Activated CD4-positive, alpha-beta T cell treated with anti-CD3 and anti-CD28 coated beads, Interleukin-2, Interleukin-6, amounts not matched to agents 100 ng/mL and 50 ng/mL, durations not matched to agents 16 hours and 8 hours (primary cell): ENCODE measurements at places on chromosomes 11 and 22.

GRCh38 chr11:108617055-108617454, 23.5 kb upstream of the EXPH5 start:
- no peak for DNase-seq

- DNase-seq: no peak
These were observed 1.6 kb upstream of the ACCSL start for GRCh38 chr11:44046182-44046581.

DNA sequence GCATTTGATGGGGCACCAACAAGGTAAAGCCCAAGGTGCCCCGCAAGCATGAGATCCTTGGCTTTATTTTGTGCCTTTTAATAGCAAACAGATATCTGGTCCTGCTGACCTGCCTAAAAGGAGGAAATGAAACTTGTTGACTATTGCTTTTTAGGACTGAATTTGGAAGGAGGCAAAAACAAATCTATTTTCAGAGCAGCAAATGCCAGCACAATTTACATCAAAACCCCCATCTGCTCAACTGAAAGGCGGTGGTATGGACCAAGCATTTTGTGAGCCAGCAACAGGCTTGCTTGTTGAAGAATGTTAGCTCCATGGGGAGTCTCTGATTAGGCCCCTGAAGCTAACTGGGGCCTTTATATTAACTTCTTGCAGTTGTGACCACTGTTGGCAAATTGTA, 192.6 kb upstream of the E2F8 start:
- no peak for DNase-seq

GRCh38 chr22:45788522-45788921, 116.9 kb downstream of the ATXN10 start:
- DNase-seq: no peak

DNA sequence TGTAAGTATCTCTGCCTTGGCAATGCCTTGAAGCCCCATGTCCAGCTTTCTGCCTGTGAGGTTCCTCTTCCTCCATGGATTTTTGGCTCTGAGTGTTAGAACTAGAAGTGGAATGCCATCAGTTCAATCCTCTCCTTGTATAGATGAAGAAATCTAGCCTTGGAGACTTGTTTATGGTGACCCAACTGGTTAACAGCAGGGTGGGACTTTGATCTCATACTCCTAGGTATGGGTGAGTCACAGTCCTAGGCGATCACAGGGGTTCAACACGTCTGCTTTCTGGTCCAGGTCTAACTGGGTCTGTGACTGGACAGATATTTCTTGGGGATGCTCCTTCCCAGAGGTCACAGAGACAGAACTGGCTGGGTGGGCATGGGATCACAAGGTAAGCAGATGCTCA, 9.2 kb upstream of the MTFP1 start:
- DNase-seq: no peak

DNA sequence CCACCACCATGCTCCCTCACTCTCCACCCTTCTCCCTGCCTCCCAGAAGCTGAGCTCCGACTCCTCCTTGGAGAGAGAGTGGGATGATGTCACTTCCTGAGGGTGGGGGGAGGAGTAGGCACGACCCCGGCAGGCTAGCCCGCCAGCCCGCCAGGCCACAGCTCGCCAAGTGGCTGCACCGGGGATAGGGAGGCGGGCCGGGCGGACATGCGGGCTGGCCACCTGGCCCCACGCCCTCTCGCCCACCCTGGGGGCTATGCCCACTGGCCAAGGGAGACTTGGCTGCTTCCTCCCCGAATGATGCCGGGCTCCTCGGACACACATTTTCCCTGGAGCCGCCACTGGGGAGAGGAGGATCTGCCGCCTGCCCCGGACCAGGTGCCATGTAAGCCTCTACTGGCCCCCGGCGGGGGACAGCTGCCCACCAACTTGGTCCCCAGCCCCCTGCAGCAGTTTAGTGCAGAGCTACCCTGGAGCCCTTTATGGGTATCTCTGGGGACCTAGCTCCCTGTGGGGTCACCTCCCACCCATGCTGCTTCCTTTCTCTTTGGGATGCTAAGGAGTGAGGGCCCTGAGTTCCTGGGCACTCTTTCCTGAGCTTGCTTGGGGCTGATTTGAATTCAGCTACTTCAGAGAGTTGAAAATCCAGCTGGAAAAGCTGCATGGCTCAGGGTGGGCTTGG, 33.7 kb upstream of the MYRF start:
- DNase-seq: no peak

- no peak for DNase-seq
These were observed 47.0 kb downstream of the GAB2 start for GRCh38 chr11:78370406-78371172.

DNA sequence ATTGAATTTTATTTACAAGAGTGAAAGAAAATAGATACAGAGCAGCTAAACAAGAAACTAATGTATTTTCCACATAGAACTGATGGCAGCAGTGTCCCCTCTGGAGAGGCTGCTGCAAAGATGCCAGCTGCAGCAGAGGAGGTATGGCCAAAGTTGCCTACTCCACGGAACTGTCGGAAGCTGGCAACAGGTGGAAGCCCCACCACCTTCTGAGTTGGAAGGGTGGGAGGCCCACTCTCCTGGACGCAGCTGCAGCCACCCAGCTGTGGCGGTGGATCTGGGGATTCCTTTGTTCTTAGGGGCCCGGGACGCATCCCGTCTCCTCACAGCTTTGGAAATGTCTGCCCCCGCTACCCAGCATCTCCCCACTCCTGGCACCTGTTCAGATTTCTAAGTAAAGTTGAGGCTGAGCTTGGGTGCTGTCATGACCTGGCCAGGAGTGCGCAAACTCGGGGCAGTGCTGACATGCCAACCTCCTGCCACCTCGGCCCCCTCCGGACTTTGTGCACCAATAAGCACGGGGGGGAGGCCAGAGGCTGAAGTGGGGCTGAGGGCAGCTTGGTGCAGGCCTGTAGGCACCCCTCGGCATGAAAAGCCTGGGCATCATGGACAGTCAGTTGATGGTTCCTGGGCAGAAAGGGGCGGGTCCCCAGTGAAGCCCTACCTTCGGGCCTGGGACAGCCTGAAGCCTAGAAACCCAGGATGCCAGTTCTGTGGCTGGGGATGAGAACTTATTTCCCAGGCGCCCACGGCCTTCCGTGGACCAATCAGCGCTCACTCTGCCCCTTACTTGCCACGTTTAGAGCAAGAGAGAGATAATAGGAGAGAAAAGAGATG, 1071.4 kb downstream of the JRKL start:
- DNase-seq: no peak

- DNase-seq: no peak
These were observed 38.6 kb downstream of the GGTLC2 start for GRCh38 chr22:22682807-22683667.

DNA sequence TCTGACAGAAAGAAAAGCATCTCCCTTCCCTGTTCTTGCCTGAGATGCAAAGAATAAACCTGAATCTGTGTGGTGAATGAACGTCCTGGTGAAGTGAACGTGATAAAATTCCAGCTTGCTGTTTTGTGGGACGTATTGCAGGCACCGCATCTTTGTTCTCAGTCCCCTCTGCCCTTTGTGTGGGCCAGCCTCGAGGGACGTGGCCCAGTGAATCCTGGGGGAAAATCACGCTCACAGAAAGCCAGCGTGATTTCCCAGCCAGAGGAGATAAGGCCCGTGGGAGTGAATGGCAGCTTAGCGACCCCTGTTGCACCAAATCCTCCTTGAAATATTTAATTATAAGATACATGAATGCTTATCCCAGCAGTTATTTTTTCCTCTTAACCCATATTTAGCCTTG, 129.1 kb downstream of the COMMD9 start:
- DNase-seq: no peak

DNA sequence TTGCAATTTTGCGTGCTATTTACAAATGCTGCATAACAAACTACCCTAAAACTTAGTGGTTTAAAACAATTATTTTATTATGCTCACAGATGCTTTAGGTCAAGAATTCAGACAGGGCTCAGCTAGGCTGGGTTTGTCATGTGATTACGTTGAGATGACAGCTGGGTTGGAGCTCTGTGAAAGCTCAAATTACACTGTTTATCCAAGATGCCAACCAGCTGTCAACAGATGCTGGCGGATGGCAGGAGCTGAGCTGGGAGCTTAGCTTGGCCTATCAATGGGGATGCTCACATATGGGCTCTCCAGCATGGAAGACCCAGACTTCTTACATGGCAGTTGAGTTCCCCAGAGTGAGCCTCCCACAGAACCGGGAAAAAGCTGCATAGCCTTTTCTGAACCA, 62.7 kb downstream of the STK33 start:
- DNase-seq: no peak

DNA sequence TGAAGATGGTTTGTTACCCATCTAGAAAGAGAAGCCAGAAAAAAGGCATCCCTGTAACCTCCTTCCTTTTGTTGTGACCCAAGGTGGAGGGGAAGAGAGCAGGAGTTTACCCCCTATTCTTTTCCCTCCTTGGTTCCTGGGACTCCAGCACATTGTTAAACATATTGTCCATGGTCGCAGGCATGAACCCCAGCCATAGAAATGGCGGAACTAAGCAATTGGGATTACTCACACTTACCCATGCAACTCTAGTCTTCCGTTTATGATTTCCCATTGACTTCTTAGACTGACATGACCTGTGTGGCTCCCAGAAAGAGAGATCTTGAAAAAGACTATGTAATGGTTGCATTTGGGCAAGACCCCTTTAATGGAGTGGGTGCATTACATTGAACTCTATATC, 45.4 kb downstream of the OR4C46 start:
- DNase-seq: no peak

GRCh38 chr11:119567688-119568582, 145.0 kb upstream of the THY1 start:
- DNase-seq: no peak

DNA sequence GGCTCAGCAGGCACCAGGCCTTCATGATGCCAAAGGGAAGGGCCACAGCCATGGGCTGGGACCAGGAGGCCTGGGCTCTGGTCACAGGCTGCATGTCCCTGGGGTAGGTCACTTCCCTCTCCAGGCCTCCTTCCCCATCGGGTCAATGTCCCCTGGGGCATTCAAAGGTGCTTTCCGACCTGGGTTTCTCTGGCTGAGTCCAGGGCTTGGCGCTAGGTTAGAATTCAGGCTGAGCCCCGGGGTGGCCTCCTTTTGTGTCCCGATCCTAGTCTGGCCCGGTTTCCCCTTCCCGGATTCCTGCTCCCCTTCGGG, 12.2 kb downstream of the MAFF start:
- DNase-seq: no peak

DNA sequence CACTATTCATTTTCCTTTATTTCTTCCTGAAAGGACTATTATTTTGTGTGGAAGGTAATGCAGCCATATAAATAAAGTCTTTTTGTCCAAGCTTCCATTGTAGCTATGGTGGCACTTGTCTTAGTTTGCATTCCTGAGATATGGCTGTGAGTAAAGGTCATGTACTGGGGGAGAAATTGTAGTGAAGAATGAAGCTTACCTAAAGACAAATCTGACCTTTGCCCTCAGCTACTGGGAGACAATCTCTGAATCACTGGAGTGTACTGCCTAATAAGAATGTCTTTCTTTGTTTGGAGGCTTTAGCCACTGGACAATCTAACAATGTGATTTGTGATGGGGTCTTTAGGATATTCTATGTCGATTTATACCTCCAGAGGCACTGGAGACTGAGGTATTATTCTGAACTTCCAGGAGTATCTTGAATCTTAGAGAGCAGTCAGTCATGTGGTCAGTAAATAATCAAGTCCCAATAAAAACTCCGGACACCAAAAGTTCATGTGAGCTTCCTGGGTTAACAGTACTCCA, 39.7 kb upstream of the OR5AK2 start:
- no peak for DNase-seq

GRCh38 chr22:19984201-19984753, 32.3 kb downstream of the ARVCF start:
- peak; percentile 19 for DNase-seq

GRCh38 chr11:35358391-35358790, 61.0 kb downstream of the SLC1A2 start:
- no peak for DNase-seq

GRCh38 chr11:110491577-110492320, 62.0 kb downstream of the FDX1 start:
- no peak for DNase-seq

DNA sequence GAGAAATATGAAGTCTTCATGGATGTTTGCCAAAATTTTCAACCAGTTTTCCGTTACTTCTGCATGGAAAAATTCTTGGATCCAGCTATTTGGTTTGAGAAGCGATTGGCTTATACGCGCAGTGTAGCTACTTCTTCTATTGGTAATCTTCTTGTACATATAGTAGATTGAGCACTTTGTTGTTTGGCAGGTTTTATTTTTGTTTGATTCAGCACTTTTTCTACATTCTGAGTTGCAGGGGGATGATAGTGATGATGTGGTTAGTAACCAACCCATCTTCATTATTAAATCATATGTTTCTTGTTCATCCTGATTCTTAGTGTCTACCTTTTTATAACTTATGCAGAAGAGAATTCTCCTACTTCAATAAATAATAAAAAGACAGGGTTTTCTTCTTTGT, 121.6 kb downstream of the C11orf65 start:
- DNase-seq: no peak

DNA sequence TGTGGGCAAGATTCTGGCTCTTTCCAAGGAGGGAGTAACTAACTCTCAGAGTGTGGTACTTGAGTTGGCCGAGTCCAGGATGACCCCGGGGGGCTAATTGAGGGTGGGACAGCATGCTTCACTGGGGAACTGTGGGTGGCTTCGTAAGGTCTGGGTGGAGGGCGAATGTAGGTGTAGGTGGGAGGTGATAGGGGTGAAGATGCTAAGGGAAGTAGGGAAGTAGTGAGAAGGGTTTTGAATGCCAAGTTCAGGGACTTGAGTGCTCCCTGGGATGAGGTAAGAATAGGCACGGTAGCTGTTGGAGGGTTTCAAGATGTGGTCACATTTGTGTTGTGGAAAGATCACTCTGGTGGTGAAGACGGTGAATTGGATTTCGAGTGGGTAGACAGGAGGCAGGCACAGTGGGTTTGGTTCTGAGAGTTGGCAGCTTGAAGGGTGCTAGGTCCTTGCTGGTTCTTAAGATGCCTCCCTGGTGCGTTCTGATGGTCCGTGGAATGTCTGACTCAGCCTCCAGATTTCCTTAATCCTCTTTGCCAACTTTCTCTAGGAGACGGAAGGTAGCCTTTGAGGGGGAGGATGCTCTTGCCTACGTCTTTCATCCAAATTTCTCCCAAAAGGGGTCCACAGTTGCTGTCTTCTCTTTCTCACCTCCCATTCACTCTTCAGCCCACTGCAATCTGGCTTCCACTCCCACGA, 2.5 kb upstream of the DNAL4 start:
- DNase-seq: no peak
